ENCODE measurements at places on chromosomes 2 and 18.

DNA sequence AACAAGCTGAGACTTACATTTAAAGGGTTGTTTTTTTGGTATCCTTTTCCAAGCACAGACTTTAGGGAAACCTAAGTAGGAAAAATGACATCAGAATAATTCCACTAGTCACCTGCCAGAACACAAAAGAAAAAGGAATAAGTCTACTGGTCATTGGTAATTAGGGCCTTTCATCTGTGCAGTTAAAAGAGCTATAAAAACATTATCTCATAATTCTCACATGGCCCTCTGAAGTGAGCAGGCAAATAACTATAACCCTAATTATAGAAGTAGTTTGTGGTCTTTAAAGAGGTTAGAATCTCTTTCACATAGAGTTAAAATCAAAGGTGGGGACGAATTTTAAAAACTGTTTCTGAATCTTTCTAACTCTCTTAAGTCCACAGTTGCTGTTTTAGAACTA is 111.1 kb upstream of the B3GNT2 start:
- no peak for DNase-seq

- no peak for DNase-seq
Observed at GRCh38 chr2:201855356-201855755, 49.0 kb downstream of the CDK15 start.

- DNase-seq: no peak
Observed at GRCh38 chr2:122168799-122169198, 413.3 kb downstream of the TSN start.

GRCh38 chr2:76120176-76120575 is 409.5 kb upstream of the GCFC2 start:
- no peak for DNase-seq

GRCh38 chr2:69102041-69102593 is 89.1 kb downstream of the ANTXR1 start:
- DNase-seq: no peak

GRCh38 chr2:230225486-230225885 is at the start of gene SP140:
Gene SP140, plus strand, starts transcription at chr2:230225736. Its CDS starts 109 bp downstream, at chr2:230225845.
- DNase-seq: peak; percentile 66

- DNase-seq: no peak
Observed at GRCh38 chr2:74361327-74361726, 18.1 kb upstream of the SLC4A5 start.

DNA sequence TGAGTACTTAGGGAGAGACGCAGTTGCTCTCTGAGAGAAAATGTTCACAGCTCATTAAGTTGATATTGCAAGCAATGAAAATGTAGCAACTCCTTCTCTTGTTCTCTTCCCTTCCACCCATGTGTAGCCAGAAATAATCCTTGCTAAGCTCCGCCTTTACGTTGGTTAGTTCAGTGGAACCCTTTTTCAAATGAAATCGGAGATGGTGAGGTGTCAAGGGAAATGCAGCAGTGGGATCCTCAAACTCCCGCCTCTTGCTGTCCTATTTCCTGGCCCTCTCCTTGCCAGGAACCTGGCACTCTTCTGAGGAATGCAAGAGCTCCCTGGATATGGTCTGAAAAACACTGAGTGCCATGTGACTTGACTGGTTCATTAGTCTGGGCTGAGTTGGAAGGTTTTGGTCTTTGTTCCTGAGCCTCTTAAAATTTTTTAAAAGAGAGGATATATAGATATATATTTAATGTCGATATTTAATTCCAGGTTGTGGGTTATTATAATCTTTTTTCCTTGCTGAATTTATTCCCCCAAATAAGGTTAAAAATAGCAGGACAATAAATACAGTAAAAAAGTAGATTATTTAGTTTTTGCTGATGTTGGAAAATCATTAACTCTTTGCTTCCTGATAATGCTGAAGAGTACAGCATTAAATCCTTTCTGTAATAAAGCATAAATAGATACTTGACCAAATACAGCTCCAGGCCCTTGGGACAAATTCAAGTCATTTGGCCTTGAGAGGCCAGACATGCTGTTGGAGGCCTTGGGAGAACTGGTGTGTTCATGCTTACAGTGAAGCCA is 116.2 kb downstream of the EML6 start:
- no peak for DNase-seq

DNA sequence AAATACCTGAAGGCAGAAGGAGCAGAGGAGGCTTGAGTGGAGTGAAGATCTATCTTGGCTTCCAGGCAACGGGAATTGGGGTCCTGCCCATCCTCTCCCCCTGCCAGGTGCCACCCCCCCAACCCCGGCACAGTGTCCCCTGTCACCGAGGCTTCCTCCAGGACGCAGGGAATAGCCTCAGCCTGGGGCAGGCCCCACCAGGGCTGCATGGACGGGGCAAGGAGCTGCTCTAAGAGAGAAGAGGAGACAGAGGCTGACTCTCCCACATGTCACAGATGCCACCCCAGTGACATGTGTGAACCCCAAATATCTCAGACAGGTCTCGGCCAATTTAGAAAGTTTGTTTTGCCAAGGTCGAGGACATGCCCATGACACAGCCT is 42.1 kb downstream of the PXDN start:
- DNase-seq: no peak

GRCh38 chr2:146037334-146037870 is 1517.5 kb upstream of the ZEB2 start:
- no peak for DNase-seq

DNA sequence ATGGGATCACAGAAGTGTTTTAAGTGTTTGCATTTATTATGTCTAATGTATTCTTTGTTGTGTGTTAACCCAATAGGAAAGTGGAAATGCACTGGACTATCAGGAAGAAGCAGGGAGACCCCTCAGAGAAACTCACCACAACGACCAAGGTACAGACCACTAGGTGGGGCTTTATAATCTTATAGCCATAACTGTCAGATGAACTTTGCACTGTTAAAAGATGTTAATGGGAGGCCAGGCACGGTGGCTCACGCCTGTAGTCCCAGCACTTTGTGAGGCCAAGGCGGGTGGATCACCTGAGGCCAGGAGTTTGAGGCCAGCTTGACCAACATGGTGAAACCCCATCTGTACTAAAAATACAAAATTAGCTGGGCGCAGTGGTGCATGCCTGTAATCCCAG is 73.2 kb downstream of the SUMO1 start:
- no peak for DNase-seq

GRCh38 chr2:1622521-1623200 is 121.7 kb downstream of the PXDN start:
- DNase-seq: no peak

GRCh38 chr2:239603411-239604356 is 202.9 kb upstream of the HDAC4 start:
- no peak for DNase-seq

DNA sequence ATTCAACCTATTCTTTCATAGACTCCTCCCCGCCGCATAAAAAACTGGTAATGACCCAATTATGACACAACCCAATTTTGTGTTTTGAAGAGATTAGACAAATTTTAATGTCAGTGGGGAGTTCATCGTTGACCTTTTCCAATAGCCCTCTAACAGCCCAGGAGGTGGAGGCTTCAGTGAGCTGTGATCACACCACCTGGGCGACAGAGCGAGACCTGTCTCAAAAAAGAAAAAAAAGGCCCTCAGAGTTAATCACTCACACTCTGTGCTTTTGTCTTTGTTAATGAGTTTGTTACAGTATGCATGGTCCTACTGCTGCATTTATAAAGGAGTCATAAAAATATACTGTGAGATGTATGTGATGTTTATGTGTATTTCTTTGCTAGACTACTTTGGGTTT is 510.6 kb downstream of the CPS1 start:
- DNase-seq: no peak

DNA sequence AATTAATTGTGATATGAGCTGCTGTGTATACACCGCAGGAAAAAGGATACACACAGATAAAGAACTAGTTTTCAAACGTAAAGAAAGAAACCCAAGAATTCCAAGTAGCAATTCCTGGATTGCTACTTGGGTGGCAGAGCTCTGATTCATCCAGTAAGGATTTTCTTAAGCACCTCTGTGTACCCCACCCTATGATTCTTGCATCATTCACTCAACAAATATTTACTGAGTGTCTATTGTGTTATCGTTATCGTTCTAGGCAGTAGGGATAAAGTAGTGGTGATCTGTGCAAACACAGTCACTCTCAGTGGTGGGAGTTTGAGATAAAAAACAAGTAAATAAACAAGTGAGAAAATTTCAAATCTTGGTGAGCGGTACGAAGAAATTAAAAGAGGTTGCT is 4.9 kb upstream of the TMEM200C start:
- DNase-seq: no peak

DNA sequence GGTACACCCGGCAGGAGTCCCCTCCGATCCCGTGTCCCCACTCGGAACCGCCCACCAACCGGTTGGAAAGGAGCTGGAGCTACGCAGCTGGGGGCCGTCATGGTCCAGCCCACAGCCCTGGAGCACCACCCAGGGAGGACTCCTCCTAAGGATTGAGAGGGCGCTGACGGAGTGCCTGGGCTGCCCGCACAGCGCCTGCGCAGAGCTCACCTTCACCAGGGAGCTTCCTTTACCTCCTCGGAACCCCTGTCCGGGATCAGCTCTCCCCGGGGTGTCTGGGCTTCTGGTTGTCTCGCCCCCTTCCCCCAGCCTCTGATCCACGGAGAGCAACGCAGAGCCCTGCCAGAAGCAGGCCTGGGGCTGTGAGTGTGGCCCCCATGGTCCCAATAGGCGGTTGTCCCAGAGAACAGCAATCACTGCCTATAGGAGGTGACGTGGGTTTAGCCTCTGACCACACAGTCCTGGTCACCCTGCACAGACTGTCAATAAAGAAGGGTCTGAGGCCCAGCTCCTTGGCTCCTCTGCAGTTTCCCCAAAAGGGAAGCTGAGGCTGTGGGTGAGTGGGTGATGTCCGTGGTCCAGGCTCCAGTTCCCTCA is 14.6 kb downstream of the ALPG start:
- DNase-seq: no peak

DNA sequence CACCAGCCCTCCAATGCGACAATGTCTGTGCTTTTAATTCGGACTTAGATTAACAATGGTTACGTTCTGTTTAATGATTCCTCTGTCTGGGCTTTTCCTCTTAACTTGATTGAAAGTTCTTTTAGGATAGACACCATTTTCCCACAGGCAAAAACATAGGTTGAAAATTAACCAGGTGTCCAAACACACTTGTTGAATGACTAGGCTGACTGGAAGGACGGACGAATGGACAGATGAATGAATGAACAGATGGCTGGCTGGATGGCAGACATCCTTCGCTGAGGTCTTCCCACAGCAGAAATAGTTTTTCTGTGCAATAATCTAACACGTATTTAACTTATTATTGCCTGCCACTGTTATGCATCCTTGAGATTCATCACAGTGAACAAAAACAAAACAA is 298.8 kb downstream of the SRBD1 start:
- no peak for DNase-seq

GRCh38 chr2:237405006-237405559 is 8.9 kb downstream of the COL6A3 start:
- no peak for DNase-seq

- DNase-seq: no peak
Observed at GRCh38 chr18:43422518-43422917, 145.2 kb upstream of the SYT4 start.

- DNase-seq: no peak
Observed at GRCh38 chr18:62506495-62507143, 16.2 kb upstream of the ZCCHC2 start.

DNA sequence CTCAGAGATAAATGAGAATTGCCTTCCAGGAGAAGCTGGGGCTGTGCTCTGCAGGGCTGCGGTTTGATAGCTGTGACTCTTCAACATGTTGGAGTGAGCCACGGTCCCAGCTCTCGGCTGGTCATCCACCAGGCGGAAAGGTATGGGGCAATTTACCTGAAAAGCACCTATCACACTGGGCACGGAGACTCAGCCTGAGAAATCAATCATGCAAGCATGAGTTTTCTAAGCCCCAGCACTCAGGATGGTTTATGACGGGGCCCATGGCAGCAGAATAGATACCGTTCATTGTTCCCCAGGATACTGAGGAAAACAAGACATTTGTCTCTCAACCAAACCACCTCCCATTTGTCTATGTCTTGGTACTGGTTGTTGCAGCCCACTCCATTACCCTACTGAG is 83.9 kb downstream of the LOXHD1 start:
- DNase-seq: no peak
